ENCODE measurements at places on chromosomes 1 and 21.

- no peak for DNase-seq
These were observed 99.8 kb upstream of the LHX8 start for GRCh38 chr1:75034376-75034775.

DNA sequence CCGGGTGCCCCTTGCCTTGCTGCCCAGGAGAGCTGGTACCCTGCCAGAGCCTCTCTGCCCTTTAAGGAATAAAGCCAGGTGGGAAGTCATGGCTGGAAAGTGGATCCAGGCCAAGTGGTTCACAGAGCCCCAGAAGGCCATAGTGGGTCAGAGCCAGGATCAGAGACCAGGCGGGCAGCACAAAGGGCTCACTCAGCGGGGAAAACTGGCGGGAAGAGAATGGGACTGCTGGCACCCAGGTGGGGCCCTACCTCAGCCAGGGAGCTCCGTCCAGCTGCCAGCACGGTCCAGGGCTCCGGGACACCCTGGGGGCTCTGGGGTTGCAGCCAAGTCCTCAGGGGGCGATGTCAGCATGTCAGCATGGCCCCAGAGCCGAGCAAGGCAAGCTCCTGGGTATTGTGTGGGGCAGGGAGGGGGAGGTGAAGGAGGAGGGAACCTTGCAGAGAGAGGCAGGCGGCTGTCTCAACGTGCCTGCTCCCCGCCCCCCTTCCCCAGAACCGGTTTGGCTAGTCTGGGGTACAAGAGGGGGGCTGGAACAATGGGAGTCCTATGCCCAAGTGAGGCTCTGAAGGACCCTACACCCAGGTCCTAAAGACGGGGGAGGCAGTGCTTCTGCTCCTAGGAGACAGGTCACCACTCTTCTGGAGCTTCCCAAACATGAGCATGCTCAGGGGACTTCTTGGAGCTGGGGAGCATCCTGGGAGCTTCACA lies at the start of gene ARHGEF19:
TSS of gene ARHGEF19 (minus strand) at position 402 of the 711 bp plus-strand sequence. CDS start 3,598 bp downstream, outside the sequence.
- no peak for DNase-seq

- no peak for DNase-seq
These were observed 96.0 kb upstream of the SMYD2 start for GRCh38 chr1:214184992-214185391.

GRCh38 chr1:201313086-201313485 lies 29.8 kb downstream of the PKP1 start:
- no peak for DNase-seq

DNA sequence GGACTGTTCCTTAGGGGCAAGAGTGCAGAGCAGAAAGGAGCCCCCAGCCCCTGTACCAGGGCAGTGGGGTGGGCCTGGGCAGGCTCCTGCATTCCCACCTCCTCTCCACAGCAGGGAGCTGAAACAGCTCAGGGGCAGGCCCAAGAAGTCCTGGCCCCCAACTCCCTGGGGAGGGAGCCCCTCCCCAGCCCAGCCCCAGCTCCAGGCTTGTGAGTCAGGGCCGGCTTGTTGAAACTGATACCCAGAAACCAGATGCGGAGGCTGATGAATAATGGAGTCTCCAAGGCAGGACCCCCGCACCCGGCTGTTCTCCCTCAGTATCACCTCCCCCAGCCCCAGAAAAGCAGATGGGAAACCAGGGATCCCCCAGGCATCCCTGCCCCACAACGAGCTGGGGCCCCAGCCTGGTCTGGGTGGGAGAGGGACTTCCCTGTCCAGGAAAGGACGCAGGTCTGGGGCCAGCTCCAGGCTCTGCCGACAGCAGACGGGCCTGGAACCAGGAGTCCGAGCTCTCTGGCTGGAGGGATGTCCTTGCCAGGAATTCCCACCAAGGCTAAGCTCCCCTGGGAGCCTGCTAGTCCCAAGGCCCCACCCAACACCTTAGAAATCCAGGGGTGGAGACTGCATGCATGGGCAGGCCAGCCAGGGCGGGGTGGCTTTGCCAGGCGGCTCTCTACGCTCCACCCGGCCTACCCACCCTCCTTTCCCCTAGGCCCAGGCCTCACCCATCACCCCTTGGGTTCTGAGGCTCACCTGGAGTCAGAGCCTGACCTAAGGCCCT lies 2.7 kb downstream of the PLEKHG5 start:
- no peak for DNase-seq

DNA sequence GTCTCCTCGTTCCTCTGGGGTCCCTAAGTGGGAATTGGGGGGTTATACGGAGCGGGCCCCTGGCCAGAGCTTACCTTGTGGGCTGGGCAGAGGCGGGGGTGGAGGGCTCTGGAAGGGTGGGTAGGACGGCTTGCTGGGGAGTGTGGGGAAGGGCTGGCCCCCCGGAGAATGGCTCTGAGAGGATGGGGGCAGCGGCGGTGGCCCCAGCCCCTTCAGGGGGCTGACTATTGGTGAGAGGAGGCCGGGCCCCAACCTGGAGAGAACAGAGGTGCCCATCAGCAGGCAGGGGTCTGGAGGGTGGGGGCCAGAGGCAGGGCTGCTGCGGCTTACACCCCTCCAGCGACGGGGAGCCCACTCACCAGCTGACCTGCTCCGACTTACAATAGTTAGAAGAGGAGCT lies 50.6 kb downstream of the DMRTB1 start:
- DNase-seq = no peak

DNA sequence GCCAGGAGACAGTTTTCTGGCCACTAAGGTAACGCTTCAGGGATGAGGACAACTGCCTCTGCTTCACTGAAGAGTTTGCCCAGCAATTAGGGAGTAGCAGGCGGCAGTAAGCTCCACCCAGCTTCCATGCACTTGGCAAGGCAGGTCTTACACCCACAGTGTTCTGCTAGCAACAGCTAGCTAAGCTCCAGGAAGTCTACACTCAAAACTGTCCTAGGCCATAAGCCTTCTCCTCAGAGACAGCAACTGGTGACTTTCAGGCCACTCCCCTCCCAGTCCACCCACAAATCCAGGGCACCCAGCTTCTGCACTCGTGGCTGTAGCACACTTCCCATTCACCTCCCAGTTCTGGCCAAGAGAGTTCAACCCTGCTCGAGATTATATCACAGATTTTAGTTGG lies 47.3 kb downstream of the KMO start:
- DNase-seq = no peak

GRCh38 chr21:35607406-35607805 lies 452.9 kb downstream of the SETD4 start:
- DNase-seq = no peak

- no peak for DNase-seq
These were observed 139.7 kb downstream of the MAGI3 start for GRCh38 chr1:113530021-113530420.
